Uterus (tissue), 4 donors: ENCODE measurements at places on chromosomes 2 and 18. TPM values are rescaled to one million over a fixed set of nuclear protein-coding genes. Genes with fewer than 3 reads are reported as not detected.

The EIF4E2 gene
- 64.6 TPM for total RNA-seq

The CPO gene
- total RNA-seq, result not detected

The HYCC2 gene
- 33.4 TPM for total RNA-seq

- no peak for DNase-seq
Observed at GRCh38 chr18:57231864-57232263, 85.0 kb downstream of the BOD1L2 start.

The RAX gene
- total RNA-seq, result not detected

DNA sequence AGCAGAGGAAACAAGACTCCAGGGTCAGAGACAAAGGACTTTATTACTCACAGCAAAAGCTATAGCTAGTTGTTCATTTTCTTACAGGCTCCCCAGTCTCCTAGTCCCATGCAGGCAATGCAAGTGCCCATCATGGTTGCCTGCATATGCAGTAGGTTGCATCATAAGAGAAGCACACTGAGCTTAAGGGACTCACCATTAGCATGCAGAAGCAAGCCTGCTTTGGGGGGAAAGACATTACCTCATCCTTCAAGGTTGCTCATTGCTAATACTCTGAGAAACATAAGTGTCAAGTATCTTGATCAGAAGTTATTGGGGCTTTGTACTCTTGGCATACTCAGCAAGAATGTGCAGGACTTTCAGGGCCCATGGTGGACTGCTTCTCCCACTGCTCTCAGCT lies 114.6 kb upstream of the CCDC68 start:
- DNase-seq, result no peak

The MYO5B gene
- 14.7 TPM for total RNA-seq

DNA sequence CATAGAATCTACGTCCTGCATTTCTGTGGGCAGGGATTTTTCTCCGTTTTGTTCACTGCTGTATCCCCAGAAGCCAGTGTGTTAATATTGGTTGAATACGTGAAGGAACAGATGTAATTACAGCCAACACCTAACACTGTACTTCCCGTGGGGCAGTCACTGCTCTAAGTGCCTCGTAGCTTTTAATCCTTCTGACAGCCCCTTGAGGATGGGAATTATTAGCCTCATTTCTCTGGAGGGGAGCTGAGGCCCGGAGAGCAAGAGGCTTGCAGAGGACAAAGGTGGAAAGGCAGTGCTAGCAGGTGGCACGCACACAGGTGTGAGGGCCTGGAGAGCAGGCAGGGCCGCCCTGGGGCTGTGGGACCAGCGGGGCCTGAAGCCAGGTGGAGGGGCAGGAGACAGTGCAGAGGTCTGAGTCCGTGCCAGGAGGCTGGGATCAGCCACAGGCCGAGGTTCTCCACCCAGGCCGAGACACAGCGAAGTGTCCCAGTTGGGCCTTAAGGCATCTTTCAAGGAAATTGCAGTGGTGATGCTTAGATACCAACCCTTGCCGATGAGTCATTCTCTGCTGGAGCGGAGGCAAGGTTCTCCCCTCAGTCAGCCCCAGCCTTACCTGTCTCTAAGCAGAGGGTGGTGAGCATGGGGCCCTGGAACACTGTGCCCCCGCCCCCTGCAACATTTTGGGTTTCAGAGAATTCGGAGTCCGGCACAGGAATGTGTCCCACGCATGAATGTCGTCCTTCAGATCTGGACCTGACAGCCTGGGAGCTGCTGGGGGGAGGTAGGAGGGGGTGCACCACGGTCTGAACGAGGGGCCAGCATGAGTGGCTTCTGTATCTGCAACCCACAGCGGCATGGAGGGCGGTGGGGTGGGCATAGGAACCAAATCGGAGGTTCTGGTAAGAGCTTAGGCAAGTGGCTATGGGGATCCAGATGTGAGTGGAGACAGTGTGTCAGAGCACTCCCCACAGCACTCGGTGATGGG lies 122.6 kb downstream of the GBX2 start:
- no peak for DNase-seq
